ENCODE measurements at places on chromosomes 3 and 15. TPM values are rescaled to one million over a fixed set of nuclear protein-coding genes. Genes with fewer than 3 reads are reported as not detected.

The CCDC54 gene
- total RNA-seq: not detected

The DZIP1L gene
- total RNA-seq: 19.8 TPM

The SLC24A5 gene
- not detected for total RNA-seq

The CTXN2 gene
- total RNA-seq: not detected

The RTP3 gene
- total RNA-seq: not detected

The NEDD4 gene
- total RNA-seq: 21.8 TPM

The ADGRG7 gene
- not detected for total RNA-seq

The UBR1 gene
- total RNA-seq: 26.0 TPM

The HCN4 gene
- not detected for total RNA-seq

The C3orf62 gene
- 2.9 TPM for total RNA-seq

The APH1B gene
- total RNA-seq: 15.8 TPM

The PPARG gene
- not detected for total RNA-seq

The SUSD5 gene
- total RNA-seq: 0.13 TPM

GRCh38 chr3:14847613-14848541 is 29.1 kb downstream of the FGD5 start:
- DNase-seq: no peak

DNA sequence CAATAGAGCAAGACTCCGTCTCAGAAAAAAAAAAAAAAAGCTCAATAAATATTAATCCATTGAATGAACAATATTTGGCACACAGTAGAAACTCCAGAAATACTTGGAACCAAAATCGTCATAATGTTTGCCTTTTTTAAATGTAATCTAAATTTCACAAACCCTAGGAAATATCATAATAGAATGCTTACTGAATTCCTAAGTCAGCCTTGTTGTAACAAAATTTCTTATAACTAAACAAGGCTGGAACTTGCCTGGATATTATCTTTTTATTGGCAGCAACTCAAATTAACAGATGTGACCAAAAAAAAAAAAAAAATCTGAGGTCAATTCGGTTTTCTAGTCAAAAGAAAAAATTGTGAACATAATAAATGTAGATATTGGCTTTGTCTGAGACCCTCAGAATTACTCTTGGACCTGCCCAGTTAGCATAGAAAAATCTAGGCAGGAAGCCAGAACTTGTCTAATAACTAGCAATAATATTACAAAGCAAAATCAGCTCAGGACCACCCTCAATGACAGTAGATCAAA is 33.3 kb downstream of the GABPB1 start:
- no peak for DNase-seq

GRCh38 chr3:179943117-179943880 is 93.4 kb downstream of the PEX5L start:
- peak; percentile 24 for DNase-seq

DNA sequence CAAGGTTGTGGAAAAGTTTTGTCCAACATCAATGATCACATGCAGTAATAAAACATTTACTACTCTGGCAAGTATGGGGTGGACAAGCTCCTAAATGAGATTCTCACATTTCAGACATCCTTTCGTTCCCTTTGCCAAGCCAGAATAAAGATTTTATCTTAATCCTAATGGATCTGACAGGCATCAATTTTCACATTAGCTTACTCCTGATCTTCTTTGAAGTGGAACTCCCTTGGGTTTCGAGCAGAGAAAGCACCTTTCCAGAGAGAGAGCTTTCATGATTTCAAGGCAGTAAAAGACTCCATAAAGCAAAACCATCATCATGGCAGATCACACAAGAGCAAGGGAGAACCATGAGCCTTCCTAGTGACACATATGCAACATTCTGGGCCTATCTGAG is 27.3 kb upstream of the EID1 start:
- DNase-seq: no peak

GRCh38 chr3:123552095-123552714 is 32.6 kb downstream of the HACD2 start:
- DNase-seq: peak; percentile 45

- no peak for DNase-seq
Measured at GRCh38 chr3:170651260-170651845, 65.5 kb upstream of the SLC7A14 start.

DNA sequence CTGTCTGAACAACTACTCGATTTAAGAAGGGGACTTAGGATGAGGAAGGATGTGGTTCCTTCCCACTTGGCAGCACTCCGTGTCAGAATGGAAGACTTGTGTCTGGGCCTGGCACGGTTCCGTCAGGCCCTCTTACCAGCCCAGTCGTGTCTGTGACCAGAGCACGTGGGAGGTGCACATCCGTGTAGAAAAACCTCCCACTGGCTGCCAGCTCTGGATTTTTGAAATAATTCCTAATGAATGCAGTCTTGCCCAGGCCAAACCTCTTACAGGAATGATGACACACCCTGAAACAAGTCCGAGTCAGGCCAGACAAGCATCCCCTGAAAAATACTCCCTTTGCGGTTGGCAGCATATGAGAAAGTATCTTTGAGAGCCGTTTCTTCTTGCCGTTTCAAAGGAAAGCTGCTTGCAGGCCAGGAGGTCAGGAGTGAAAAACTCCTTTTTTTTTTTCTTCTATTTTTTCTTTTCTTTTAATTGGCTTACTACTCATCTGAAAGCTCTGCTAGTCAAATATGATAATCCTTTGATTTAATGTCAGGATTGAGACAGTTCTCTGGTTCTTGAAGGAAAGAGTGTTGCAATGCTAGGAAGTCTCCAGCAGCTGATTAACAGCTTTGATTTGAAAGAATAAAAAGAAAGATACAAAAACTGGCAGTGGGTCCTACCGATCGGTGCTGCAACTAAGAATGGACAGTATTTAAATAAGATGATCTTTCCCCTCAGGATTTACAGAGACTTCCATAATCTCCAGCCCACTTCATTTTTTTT is 19.8 kb downstream of the IL1RAP start:
- DNase-seq: peak; percentile 97

DNA sequence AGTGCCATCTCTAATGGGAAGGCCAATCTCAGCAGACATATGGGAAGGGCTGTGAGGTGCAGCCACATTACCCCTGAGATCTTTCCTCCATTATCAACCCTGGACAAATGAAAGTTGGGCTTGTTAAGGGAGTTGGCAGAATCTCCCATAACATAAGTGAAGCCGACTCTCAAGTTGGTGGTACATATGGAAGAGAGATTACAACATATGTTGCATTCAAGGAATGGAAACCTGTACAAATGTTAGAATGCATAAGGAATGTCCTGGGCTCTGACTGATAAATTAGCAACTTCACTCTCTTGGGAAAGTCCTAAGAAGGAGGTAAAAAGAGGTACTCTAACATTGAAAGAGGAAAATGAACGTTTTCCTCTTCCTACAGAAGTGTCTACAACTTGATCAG is 288.7 kb downstream of the IL20RB start:
- no peak for DNase-seq

- peak; percentile 4 for DNase-seq
Measured at GRCh38 chr3:23565041-23565775, 240.5 kb upstream of the UBE2E1 start.

GRCh38 chr15:80870893-80871292 is 91.7 kb downstream of the CEMIP start:
- peak; percentile 30 for DNase-seq

DNA sequence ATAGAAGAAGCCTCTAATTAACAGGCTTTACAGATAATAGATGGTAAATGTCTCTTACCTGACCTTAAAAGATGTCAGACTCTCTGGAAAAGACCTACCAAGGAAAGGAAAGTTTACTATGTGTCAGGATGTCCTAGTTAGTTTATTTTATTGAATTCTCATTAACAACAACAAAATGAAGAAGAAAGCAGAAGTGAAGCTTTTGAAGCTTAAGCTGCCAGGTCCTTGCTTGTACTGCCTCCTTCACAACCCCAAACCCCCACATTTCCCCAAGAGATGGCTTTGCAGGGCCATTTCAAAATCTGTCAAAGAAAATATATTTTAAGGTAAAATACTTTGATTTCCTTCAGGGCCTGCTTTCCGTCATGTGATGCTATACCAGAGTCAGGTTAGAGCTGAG is 798.4 kb downstream of the TUSC7 start:
- DNase-seq: no peak

DNA sequence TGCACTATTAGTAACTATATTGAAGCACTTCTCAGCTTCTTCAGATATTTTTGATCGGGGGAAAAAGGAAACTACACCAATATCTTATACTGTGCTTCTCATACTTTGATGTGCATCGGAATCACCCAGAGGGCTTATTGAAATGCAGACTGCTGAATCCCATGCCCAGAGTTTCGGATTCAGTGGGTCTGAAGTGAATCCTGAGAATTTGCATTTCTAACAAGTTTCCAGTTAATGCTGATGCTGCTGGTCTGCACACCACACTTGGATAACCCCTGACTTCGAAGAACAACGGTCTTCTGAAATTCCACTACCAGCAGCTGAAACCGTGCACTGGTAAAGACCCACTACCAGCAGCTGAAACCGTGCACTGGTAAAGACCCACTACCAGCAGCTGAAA is 243.9 kb downstream of the NTRK3 start:
- no peak for DNase-seq

GRCh38 chr3:71537211-71537611 is 46.3 kb downstream of the FOXP1 start:
- DNase-seq: peak; percentile 94

- DNase-seq: peak; percentile 66
Measured at GRCh38 chr3:153595186-153595815, 433.3 kb downstream of the RAP2B start.

DNA sequence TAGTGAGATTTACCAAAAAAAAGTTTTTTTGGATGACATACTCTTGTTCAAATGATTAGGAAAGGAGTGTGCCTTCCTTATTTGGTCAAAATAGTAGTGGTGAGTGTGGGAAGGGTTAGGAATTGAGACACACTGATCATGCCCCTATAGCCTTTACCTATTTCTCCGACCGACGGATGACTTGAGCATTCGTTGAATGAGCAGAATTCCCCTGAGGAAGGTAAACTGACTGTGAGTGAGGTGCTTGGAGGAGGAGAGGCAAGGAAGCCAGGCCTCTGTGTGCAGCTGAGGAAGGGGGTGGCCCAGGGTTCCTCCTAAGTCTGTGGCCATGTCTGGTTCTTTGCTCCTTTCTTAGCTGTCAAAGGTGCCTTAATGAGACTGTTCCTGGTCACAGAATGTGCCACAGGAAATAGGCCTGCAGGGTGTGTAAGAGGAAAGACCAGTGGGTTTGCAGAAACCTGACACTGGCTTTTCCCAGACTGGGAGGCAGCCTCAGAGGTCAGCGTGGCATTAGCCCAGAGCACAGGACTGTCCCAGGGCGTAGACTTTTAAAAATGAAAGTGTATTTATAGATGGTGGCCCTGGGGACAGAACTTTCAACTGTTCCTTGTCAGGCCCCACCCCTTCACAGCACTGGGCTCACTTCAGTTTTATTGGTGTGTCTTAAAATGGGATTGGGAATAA is 307.7 kb upstream of the C2CD4B start:
- DNase-seq: peak; percentile 18

- no peak for DNase-seq
Measured at GRCh38 chr15:69443032-69443611, 9.5 kb upstream of the RPLP1 start.

DNA sequence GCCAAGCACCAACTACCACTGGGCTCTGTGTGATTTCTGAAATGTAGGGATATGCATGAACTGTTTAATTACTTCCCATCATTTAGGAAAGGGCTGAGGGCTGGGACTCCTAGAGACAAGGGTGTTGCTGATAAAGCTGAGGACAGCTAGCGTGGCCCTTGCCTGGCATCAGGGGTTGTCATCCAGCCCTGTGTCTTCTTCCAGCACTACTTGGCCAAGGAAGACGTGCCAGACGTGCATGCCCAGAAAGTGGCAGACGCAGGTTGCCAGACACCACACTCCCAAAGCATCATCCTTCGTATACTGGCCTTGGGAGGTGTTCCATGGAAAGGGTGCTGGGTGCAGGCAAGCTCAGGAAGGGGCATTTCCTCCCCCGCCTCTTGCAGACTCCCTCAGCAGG is 64.8 kb downstream of the LRIG1 start:
- DNase-seq: no peak

- no peak for DNase-seq
Measured at GRCh38 chr15:81506936-81507335, 132.9 kb upstream of the TMC3 start.

DNA sequence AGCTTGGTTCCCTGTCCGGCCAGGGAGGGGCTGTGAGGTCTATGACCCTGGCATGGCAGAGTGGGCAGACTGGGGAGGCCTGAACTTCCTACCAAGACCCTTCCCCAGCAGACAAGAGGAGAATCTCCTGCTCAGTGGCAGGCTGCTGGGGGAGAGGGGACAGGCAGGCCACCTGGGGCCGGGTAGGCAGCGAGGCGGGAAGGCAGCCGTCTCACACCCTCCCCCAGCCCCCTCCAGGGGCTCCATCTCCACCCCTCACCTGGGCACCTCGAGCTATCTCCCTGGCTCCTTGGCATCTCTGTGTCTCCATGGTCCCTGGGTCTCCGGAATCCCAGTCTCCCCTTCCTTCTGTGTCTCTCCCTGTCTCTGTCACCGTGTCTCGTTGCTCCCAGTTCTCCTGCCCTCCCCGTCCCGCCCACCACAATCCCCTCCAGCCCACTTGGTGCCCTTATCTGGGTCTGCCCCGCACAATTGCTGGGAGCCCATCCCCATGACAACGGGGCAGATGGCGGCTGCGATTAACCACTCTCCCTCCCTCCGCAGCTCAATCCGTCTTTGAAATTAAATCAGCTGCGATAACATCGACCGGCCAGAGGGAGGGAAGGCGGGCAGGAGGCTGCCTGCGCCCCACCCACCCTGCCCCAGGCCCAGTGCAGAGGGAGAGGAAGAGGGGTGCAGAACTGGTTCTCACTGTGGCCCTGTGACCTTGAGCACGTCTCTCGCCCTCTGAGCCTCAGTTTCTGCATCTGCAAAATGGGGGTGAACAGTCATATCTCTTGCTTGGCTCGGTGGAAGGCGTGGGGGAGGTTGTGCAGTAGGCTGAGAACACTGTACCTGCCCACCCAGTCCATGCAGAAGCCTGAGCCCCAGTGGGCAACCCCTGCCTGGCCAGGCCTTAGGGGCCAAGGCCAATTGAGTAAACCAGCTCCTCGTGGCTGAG is 9.6 kb downstream of the DNAJB8 start:
- DNase-seq: no peak

GRCh38 chr3:55683666-55684270 is 196.7 kb upstream of the WNT5A start:
- DNase-seq: peak; percentile 25

- peak; percentile 58 for DNase-seq
Measured at GRCh38 chr3:124281453-124282316, 289.8 kb upstream of the ROPN1 start.

Data from GM23248 (cell line).